ENCODE measurements at places on chromosomes 2 and 18.
A peak's percentile ranks its signal among the peaks of the same experiment; 100 is the strongest.

GRCh38 chr2:69957965-69958364 is 3.5 kb downstream of the ASPRV1 start:
- no peak for DNase-seq

DNA sequence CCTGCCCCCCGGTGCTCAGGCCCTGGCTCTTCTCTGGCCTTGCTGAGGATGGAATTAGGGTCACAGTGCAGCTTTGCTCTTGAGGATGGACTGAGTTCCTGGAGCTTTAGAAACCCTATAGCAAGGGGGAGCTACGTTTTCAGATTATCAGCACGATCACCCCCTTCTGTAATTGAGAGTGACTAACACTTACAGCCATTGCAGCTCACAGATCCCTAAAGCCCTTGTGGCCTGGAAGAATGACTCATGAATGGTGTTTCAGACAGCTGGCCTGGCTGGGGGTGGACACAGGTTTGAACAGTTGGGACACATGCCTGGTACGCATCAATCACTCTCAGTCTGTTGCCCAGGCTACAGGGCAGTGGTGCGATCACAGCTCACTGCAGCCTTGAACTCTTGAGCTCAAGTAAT is 79.7 kb upstream of the IGFBP5 start:
- DNase-seq, result peak; percentile 49

- DNase-seq, result no peak
Observed at GRCh38 chr2:45000921-45001868, 8.1 kb downstream of the SIX2 start.

DNA sequence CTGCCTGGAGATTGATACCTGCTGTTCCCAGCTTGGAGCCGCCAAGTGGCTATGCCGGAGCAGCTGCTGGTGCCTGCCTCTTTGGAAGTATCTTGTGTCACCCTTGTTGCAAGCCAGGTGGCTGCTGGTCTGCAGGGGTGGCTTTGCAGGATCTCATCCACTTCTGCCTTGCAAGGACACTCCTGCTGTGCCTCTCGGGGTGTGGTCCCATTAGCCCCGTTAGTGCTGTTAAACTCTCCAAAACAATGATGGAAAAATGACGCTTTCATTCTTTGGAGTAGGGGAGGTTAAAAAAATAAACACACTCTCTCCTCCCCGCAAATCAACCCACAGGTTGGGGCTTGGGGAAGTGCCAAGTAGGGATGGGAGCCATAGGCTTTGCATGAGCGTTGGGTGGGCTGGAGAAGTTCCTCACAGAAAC is 352.8 kb downstream of the RNF144A start:
- DNase-seq, result no peak

DNA sequence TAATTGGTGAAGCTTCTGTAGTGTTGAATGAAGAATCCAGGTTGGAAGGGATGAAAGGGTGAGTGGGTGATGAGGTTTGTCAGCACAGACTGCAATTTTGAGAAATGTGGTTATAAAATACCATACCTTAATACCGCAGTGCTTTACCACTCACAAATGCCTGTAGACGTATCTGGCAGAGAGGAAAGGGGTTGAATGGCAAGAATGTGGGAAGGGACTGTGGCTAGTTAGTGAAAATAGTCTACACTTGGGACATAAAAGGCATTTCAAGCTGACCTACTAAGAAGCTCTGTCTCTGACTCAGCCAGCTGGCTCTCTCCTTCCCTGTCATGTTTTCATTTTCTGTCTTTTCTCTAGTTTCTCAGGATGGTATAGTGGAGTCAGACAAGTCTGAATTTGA is 25.1 kb downstream of the CDK15 start:
- DNase-seq, result no peak

DNA sequence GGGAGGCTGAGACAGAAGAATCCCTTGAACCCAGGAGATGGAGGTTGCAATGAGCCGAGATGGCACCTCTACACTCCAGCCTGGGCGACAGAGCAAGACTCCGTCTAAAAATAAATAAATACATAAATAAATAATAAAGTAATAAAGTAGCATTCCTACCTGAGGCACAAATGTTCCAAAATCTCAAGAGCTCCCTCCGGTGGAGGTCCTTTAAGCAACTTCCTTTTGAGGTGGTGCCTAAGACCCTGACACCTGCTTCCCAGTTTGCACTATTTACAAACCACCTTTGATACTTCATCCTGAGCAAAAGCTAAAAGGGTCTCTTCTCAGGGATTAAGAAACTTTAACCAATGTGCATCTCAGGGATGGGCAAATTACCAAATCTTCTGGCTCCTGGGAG is 505.1 kb downstream of the CNTNAP5 start:
- DNase-seq, result no peak

Measured in iPS-NIHi11 (cell line).